Right atrium auricular region (tissue), 2 donors: ENCODE measurements at places on chromosomes 16 and 17. TPM values are rescaled to one million over a fixed set of nuclear protein-coding genes. Genes with fewer than 3 reads are reported as not detected.

DNA sequence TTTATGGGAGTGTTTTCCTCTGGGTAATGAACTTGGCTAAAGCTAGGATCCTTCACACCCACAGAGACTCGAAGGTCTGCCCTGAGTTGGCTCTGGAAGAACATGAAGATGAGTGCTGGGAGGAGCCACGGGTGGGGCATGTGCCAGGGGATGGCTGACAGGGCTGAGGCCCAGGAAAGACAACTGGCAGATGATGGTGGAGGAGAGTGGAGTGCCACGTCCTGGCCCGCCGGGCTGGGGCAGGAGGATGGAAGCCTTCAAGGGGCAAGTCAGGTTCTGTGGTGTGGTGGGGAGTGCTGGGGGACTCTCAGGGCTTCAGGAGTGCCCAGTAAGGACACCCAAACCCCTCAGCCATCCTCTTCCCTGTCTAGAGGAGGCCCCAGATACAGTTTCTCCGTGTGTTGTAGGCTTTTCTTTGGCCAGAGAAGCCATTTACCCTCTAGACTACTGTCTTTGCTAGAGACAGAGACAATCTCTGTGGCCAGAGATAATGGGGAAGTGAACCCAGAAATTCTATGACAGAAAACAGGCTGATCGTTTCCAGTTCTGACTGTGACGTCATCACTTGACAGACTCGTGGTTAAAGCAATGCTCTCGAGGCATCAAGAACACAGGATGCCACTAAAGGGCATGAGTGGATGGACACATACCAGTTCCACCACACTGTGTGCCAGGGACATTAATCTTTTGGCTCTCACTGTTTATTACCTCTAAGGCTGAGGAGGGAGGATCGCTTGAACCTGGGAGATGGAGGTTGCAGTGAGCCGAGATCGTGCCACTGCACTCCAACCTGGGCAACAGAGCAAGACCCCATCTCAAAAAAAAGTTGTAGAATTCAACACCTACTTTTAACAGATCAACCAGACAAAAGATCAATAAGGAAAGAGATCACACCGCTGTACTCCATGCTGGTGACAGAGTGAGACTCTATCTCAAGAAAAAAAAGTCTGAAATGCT is 18.6 kb upstream of the SLC5A10 start:
- no peak for DNase-seq

GRCh38 chr17:76501018-76501826 is at the start of gene RHBDF2:
Gene RHBDF2, minus strand, starts transcription at chr17:76501423. Its CDS starts 19,899 bp downstream, at chr17:76481524.
- peak; percentile 91 for DNase-seq

- DNase-seq, result no peak
Measured at GRCh38 chr16:27966756-27967155, 96.8 kb downstream of the GSG1L start.

- DNase-seq, result no peak
Measured at GRCh38 chr17:77869665-77870132, 88.8 kb upstream of the TNRC6C start.

DNA sequence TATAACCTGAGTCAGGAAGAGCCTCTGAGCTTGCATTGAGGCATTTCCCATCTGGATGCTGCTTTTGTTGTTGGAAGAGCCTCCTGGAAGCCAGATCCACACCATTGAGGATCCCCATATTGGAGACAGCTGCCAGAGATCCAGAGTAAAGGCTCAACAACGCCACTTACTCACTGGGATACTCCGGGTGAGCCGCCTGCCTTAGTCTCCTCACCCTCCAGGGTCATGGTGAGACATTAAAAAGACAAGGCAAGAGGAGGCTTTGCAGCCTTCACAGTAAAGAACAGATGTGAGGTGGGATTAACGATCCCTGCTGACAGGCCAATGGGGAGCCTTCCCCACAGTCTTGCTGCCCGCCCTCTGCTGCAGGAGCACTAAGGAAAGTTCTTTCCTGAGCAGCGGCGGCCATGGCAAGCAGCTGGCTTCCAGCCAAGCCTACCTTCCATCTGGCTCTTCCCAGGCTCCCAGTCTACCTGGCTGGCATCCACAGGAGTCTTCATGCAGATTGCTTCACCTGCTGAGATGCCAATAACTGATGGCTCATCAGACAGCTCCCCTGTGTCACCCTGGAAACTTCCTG is 198.5 kb downstream of the CYLD start:
- no peak for DNase-seq

DNA sequence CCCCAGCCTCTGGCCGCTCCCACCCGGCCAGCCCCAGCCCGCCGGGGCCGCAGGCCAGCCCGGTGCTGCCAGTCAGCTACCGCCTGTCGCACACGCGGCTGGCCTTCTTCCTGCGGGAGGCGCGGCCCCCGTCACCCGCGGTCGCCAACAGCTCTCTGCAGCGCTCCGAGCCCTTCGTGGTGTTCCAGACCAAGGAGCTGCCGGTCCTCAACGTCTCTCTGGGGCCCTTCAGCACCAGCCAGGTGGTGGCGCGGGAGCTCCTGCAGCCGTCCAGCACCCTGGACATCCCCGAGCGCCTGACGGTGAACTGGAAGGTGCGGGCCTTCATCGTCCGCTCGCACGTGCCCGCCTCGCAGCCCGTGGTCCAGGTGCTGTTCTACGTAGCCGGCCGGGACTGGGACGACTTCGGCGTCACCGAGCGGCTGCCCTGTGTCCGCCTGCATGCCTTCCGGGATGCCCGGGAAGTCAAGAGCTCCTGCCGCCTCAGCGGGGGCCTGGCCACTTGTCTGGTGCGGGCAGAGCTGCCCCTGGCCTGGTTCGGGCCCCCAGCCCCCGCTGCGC is 46.8 kb downstream of the TMEM132E start:
- no peak for DNase-seq

DNA sequence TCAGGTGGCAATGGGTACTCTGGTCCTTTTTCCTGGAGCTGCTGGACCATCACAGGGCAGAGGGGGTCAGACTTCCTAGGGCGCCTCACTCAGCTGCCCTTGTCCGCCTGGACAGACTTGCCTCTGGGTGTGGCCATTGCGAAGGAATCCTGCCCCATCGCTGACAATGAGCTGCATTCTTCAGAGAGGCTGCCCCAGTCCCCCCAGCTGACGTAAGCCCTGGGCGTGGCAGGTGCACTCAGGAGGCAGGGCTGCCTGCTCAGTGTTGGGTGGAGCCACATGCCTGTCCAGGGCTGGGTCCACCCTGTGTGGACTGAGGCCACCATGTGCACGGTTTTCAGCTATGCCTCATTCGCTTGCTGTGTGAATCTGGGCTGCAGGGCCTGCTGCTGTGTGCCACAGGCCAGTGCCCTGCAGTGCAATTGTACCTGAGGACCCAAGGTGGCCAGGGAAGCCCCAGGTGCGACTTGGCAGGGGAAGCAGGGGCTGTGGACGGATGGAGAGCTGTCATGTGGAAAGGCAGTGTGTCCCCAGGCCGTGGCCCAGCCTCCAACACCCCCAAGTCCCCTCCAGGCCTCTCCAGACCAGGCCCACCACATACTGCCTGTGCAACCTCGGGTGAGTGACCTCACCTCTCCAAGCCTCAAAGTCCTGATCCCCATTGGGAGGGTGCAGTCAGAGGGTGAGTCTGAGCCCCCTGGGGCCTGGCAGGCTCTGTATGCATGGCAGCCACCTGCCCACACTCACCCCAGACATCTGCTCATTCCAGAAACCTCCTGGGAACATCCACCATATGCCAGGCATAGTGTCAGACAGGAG is 14.0 kb upstream of the MPRIP start:
- DNase-seq, result peak; percentile 80

- DNase-seq, result no peak
Measured at GRCh38 chr17:42585353-42585752, 7.8 kb upstream of the PSMC3IP start.

DNA sequence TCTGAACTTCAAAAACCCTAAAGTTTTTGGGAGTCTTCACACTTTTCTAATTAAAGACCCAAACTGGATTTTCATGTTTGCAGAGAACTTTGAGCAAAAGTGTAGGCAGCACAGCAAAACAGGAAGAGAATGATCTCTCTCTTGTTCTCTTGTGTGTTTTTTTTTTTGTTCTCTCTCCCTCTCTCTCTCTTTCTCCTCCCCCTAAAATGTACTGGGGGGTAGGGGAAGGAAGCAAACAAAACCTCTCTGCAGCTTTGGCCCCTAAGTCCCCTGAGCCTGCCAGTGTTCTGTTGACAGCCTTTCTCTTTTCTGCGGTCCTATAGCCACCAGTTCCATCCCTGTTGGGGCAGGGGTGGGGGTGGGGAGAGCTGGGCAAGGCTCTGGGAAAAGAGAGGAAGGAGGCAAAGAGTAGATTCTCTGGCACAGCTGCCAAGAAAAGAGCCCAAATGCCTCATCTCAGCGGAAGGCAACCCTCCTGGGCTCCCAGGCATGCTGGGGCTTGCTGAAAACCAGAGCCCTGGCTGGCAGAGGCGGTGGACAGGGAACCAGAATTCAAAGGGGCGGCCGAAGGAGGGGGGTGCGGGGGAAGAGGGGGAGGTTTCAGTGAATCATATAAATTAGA is 295.3 kb downstream of the SOX9 start:
- DNase-seq, result no peak

DNA sequence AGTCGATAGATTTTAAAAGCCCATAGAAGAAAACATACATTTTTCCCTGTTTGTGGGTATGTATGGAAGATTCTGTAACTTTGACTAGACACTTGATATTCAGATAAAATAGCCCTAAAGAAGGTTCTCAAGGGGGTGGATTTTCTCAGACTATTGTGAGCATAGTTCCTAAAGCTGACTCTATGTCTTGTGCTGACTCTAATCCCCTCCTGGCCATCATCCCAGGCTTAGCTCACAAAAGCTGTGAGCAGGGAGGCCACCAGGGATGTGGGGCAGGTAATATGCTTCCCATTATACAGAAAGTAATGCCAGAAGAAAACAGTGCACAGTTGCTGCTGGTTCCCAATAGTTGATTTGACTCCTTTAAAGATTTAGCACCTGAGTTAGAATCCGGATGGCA is 32.0 kb downstream of the CDH13 start:
- DNase-seq, result no peak

DNA sequence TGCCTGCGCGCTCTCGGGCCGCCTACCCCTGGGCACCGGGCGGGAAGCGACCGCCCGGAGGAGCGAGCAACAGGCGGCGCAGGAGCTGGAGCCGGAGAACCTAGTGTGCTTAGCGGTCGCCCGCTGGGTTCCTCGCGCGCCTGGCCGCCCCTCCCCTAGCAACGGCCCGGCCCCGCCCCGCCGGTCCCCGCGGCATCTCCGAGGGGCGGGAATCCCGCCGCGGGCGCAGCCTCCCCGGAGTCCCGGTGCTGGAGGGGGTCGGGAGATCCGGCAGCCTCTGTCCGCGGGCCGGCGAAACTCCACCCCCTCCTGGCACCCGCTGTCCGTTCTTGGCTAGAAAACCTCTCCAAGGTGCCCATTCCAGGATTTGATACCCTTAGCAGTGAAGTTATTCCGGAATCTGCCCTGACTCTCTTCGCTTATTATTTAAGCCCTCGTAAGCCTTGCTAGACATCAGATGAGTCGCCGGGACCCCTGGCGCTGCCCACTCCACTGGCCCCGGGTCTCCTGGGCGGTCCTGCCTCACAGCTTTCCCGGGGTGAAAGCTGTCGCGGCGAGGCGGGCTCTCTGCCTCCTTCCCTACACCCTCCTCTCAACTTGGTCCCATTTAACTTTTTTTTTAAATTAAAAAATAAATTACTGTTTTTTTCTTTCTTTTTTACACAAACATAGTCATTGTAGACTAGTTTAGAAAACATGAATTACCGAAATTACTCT is at the start of gene RPRML:
Gene RPRML, minus strand, starts transcription at position 107 of the 717 bp plus-strand sequence. CDS start 246 bp downstream, outside the sequence.
- no peak for DNase-seq

GRCh38 chr17:42112552-42113176 is at the start of gene DHX58:
Gene DHX58, minus strand, starts transcription at chr17:42112714. Its CDS starts 822 bp downstream, at chr17:42111892.
- DNase-seq, result peak; percentile 84

- no peak for DNase-seq
Measured at GRCh38 chr17:44350733-44351226, 5.7 kb downstream of the GRN start.

- no peak for DNase-seq
Measured at GRCh38 chr16:64434526-64435069, 687.3 kb downstream of the CDH11 start.

GRCh38 chr16:85800321-85800669 is 800 bp downstream of the COX4I1 start:
- no peak for DNase-seq

DNA sequence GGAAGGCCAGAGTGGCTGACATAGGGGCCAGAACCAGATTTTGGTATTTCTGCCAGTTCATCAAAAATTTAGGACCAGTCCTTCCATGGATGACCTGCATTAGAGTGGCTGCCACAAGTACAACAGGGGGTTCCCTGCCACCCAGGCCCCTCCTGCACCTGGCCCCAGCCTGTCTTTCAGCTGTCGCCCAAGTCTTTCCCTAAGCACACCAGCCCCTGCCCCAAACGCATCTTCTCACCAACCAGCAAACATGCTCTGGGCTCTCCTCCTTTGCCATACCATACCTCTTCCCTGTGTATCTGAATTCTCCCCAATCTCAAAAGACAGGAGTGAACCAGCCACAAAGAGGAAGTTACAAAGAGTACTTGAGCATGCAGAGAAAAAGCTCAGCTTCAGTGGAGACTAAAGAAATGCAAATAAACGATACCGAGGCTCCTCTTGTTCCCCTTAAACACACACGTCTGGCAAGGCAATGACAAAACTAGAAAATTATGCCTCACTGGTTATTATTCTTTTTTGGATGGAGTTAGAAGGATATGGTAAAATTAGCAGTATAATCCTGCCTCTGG is 130.6 kb downstream of the DYNLRB2 start:
- DNase-seq, result no peak

GRCh38 chr17:6831661-6832263 is at the start of gene TEKT1:
Gene TEKT1, minus strand, starts transcription at chr17:6831729. Its CDS starts 1,353 bp downstream, at chr17:6830376.
- DNase-seq, result peak; percentile 74

- no peak for DNase-seq
Measured at GRCh38 chr16:23072769-23073549, 76.3 kb downstream of the USP31 start.

DNA sequence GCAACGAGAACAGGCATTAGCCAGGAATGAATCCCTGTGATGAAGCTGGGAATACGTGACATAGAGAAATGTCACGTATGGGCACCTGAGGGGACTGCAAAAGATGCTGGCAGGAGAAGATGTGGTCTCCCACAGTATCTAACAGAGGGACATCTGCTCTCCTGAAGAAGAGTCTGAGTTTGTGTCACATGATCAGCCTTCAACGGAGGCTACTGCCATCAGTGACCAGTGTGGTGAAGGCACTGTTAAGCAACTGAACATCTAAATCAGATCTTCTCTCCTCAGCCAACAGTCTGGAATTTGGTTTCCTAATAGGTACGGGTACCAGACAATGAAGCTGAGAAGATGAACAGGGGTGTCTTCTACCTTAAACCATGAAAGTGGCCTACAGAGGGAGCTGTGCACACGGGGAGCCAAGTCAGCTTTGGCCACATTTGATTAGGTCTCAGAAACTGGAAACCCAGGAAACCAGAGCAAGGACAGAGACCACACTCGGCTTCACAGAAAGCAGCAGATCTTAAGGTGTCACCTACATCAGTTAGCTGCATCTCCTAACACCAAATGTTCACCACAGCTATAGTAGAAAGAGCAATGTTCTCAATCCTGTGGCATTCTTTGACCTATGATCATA is 41.8 kb downstream of the BRD7 start:
- DNase-seq, result no peak

- DNase-seq, result no peak
Measured at GRCh38 chr17:76136276-76137000, 4.6 kb downstream of the FOXJ1 start.

Gene MYH8
- total RNA-seq, result not detected

Gene BLTP2
- total RNA-seq, result 62.5 TPM

Gene TMC8
- 1.0 TPM for total RNA-seq

Gene HOXB7
- 0.24 TPM for total RNA-seq

Gene RTN4RL1
- total RNA-seq, result 5.0 TPM

Gene KRTAP2-1
- total RNA-seq, result not detected

Gene TBX6
- not detected for total RNA-seq

Gene MT1M
- total RNA-seq, result 5.2 TPM
